Frontal cortex (tissue), 4 donors: ENCODE measurements at places on chromosomes 2 and 18. TPM values are rescaled to one million over a fixed set of nuclear protein-coding genes. Genes with fewer than 3 reads are reported as not detected.

Gene TMEM163
- 16.3 TPM for total RNA-seq

Gene HMSD
- total RNA-seq, result not detected

Gene SLC9A4
- under 0.01 TPM for total RNA-seq

- no peak for DNase-seq
These were observed 47.0 kb downstream of the CRYGD start for GRCh38 chr2:208077276-208077675.

- DNase-seq, result no peak
These were observed 1060.3 kb downstream of the DSC3 start for GRCh38 chr18:29982218-29982617.

GRCh38 chr2:162992828-162993227, 154.3 kb upstream of the KCNH7 start:
- no peak for DNase-seq
